ENCODE measurements at places on chromosomes 5 and 9.

DNA sequence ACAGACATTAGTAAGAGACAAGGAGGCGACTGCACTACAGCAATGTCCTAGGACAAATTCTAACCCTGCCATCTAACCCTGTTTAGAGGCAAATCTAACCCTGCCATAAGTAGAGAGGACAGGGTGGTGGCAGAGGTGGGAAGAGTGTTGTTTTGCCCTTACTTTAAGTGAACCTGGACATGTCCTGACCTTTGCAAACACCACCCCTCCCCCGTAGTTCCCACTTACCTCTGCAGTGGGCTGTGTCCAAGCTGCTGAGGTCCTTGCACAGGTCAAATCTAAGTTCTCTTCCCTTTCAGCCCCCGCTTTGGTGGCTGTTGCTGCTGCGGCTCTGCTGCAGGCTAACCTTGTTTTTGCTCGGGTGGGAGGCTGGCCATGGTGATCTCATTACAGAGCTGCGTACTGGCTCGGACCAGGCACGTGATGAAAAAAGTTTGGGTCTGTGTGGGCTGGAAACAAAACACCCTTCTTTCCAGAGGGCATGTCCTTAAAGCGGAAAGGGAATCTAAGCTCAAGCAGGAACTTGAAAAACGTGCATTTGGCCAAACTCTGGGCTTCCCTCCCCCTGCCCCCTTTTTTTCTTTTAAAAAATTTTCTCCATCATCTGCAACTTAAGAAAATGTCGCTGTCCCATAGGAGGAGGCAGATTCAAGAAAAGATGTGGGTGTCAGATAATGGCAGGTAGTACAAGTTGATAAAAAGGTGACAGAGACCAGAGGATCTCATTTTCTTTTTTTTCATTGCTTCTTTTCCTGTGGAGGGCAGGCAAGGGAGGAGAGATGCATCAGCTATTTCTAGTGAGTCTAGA, at the start of gene FAXDC2:
FAXDC2 (minus strand) TSS at position 349 of the 808 bp plus-strand sequence. CDS start 12,425 bp downstream, outside the sequence.
- DNase-seq = no peak

DNA sequence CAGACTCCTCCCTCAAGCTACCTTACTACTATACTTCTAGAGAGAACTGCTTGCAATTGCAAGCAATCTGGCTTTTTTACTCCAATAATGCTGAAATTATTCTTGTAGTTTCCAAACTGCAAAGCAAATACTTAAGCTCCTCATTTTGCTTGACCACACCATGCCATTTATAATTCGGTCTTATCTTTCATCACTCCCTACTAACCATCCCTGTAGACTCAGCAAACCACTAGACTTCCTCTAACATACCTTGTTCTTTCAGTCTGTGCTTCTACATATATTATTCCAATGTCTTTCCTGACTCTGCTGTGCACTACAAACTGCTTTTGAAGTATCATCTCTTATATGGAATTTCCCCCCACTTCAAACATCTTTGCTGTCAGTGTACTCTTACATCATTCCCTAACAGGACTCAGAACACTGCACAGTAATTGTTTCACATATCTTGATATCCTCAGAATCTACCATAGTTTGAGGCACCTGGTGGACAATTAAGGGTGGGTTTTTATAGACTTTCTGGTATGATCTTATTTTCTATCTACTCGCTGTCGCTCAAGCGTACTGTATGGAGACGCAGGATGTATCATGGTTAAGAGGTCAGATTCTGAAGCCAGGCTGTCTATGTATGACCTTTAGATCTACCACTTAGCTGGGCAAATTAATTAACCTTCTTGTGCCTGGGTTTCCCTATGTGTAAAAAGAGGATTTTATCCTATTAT, 2.8 kb downstream of the IL6ST start:
- no peak for DNase-seq

GRCh38 chr9:130330202-130330862, 64.8 kb downstream of the HMCN2 start:
- DNase-seq = no peak

DNA sequence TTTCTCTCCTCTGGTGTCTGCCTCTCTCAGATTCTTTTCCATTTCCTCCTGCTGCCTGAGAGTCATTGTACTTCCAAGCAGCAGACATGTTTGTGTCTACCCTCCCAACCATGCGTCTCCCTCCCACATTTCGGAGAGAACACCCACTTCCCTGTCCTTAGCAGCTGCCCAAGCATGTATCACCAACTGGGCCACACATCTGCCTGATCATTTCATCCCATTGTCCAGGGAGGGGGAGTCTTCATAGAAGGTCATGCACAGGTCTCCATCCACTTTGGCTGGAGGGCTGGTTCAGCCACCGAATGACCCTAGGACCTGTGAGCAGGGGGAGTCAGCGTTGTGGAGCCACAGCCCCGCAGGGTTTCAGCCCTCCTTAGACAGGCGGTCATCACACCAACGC, 75.4 kb downstream of the MAP1B start:
- DNase-seq = no peak
